8988T (cell line): ENCODE measurements at places on chromosomes 3 and 15.

GRCh38 chr3:134985864-134986715, 191.0 kb downstream of the EPHB1 start:
- no peak for DNase-seq

GRCh38 chr15:96593735-96594134, 263.2 kb downstream of the NR2F2 start:
- no peak for DNase-seq

- DNase-seq, result no peak
Measured at GRCh38 chr3:192482809-192483208, 244.5 kb downstream of the FGF12 start.

- DNase-seq, result no peak
Measured at GRCh38 chr3:43793648-43794372, 103.1 kb downstream of the ABHD5 start.
